NCI-H345 (cell line): ENCODE measurements at places on chromosomes 6 and 20.
A peak's percentile ranks its signal among the peaks of the same experiment; 100 is the strongest.

DNA sequence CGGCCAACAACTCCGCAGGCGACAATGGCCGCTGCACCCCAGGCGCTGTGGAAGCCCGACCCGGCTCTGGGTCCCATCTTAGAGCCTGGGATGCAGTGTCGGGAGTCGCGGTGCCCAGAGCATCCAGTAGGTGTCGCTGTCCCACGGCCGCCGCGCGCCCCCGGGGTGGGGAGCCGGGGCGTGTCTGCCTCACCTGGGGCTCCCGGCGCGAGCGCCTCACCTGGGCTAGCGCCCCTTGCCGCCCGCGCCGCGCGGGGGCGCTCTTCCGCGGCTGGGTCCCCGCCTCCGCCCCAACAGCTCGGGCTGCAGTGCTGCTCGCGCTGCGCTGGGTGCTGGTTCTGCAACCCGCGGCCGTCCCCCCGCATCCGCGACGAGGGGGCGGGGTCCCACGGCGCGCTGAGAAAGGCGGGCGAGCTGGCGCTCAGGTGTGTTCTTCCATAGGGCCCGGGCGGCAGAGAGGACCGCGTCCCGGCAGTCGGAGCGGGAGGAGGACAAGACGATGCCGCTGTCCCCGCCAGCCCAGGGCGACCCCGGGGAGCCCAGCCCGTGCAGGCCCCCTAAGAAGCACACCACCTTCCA, at the start of gene CRYBG1:
Gene CRYBG1 (plus strand): TSS at position 308 of the 579 bp plus-strand sequence. CDS start 192 bp downstream, at position 500.
- peak; percentile 87 for DNase-seq

DNA sequence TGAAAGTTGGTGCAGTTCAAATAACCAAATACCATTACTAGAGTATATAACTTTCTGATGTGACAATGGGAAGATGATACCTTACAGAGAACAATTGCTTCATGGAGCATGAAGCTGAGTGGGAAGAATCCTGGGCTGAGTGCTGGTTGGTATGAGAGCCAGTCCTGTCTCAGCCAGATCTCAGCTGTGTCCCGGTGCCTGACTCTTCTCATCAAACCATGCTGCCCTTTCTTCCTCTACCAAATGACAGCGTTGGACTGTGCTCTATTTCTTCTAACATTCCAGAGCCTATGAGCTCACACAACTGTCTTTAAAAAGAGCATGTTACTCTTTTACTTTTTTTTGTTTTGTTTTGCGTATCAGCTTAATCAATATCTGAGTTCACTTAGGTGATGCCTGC, 27.5 kb upstream of the PBOV1 start:
- no peak for DNase-seq

- DNase-seq: peak; percentile 72
These were observed 606 bp upstream of the ULBP1 start for GRCh38 chr6:149963212-149963461.

DNA sequence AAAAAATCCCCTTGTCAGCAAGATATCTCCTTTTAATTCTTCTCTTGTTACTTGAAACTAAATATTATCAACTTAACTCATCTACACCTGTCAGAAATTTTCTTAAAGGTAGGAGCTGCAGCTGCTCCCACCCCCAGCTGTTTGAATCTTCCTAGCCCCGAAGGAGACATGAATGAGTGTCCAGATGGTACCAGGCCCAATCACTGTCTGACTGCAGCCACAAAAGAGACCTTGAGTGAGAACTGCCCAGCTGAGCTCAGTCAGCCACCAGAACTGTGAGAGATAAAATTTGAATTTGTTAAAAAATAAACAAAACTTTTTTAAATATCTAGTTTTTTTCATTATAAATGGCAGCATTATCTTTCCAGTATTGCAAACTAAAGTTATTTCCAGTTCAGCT, 84.7 kb downstream of the PRSS35 start:
- DNase-seq: no peak

- peak; percentile 16 for DNase-seq
These were observed 24.5 kb downstream of the TOX2 start for GRCh38 chr20:43938932-43939761.

DNA sequence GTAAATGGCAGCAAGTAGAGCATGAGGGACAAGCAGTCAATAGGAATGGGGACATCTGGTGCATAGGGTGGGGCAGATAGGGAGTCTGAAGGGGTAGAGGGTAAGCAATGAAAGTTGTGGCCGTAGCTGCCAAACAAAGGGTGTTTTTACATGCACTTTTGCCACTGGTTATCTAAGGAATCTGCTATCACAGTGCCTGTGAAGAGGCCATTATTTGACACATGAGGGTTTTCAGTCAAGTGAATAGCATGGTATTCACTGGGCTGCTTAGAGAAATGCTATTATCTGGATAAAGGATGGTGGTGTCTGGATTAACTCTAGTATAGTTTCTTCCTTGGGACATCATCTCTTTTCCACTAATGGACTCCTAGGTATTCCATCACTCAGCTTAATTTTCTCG, 118.2 kb downstream of the CARMIL1 start:
- no peak for DNase-seq

DNA sequence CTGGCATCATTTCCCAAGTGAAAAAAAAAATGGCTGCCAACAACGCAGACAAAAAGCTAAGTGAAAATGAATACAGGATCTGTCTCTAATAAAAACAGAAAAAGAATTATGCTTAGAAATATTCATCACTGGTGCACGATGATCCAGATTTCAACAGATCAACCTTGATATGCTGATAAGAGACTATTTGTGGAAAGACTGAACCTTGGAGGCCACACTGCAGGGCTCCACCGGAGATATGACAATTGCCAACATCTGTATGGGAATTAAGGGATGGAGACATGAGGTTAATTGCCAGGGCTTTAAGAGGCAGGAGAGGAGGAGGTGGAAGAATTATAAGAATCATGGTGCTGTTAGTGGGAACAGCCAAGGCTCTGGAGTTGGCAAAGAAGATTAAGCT, 48.3 kb downstream of the PFDN4 start:
- DNase-seq: no peak

- DNase-seq: no peak
These were observed 134.8 kb downstream of the JPH2 start for GRCh38 chr20:44052166-44052565.
